ENCODE measurements at places on chromosomes 2 and 18. TPM values are rescaled to one million over a fixed set of nuclear protein-coding genes. Genes with fewer than 3 reads are reported as not detected.

Gene GPR39
- total RNA-seq, result 3.7 TPM

Gene COLEC12
- 14.8 TPM for total RNA-seq

Gene DPP10
- total RNA-seq, result not detected

Gene CXCR1
- total RNA-seq, result not detected

Gene RTP5
- not detected for total RNA-seq

Gene NAT8
- total RNA-seq, result not detected

Gene DSG1
- total RNA-seq, result not detected

Gene EIF2B4
- total RNA-seq, result 37.5 TPM

Gene SP140
- 2.0 TPM for total RNA-seq

Gene FLACC1
- total RNA-seq, result not detected

Gene VWA3B
- total RNA-seq, result not detected

Gene FAHD2B
- 5.9 TPM for total RNA-seq

Gene SH3RF3
- total RNA-seq, result 9.8 TPM

Gene ADCYAP1
- not detected for total RNA-seq

Gene GPC1
- 135 TPM for total RNA-seq

Gene VIT
- total RNA-seq, result not detected

Gene GKN2
- not detected for total RNA-seq

Gene SERPINB13
- total RNA-seq, result not detected

Gene RAPGEF4
- 1.8 TPM for total RNA-seq

Gene UGT1A10
- not detected for total RNA-seq

Gene ANTXR1
- total RNA-seq, result 24.5 TPM

Gene SCN3A
- total RNA-seq, result 0.17 TPM

Gene COL5A2
- total RNA-seq, result 192 TPM

Gene ST6GAL2
- total RNA-seq, result under 0.01 TPM

Gene CPLX4
- not detected for total RNA-seq

Gene CPO
- not detected for total RNA-seq

Gene ANKRD30B
- not detected for total RNA-seq

Gene TLX2
- total RNA-seq, result 0.34 TPM

Gene SLC11A1
- under 0.01 TPM for total RNA-seq

Gene GAL3ST2
- not detected for total RNA-seq

Gene LAPTM4A
- 85.9 TPM for total RNA-seq

Gene DSC3
- total RNA-seq, result 0.17 TPM

Gene FAM228B
- total RNA-seq, result 1.9 TPM

Gene DNAH6
- total RNA-seq, result under 0.01 TPM

Gene RND3
- 42.9 TPM for total RNA-seq

Gene ST8SIA3
- total RNA-seq, result not detected

Gene SCTR
- total RNA-seq, result not detected

Gene TCF7L1
- total RNA-seq, result 1.0 TPM

Gene BOLL
- not detected for total RNA-seq

Gene RSAD2
- not detected for total RNA-seq

Gene DUSP2
- total RNA-seq, result 1.2 TPM

Gene ACADL
- not detected for total RNA-seq

Gene TCF23
- total RNA-seq, result not detected

Gene GREB1L
- 0.30 TPM for total RNA-seq

Gene KIF1A
- not detected for total RNA-seq

Gene AFF3
- total RNA-seq, result 11.3 TPM

Gene MC5R
- not detected for total RNA-seq

Gene HOXD9
- not detected for total RNA-seq

Gene CRYBA2
- not detected for total RNA-seq

Gene GRP
- not detected for total RNA-seq

Gene DTYMK
- 139 TPM for total RNA-seq

Gene SLC16A14
- 1.0 TPM for total RNA-seq

Gene RAD51AP2
- not detected for total RNA-seq
